ENCODE measurements at places on chromosomes 1 and 21.

- no peak for DNase-seq
These were observed 66.0 kb downstream of the MATN1 start for GRCh38 chr1:30657131-30658013.

- DNase-seq: no peak
These were observed 42.6 kb downstream of the OPTC start for GRCh38 chr1:203536575-203536974.

- DNase-seq: no peak
These were observed 782.1 kb upstream of the TPTE start for GRCh38 chr21:9739240-9739639.

- DNase-seq: no peak
These were observed 200.4 kb downstream of the NRIP1 start for GRCh38 chr21:14864211-14865021.

DNA sequence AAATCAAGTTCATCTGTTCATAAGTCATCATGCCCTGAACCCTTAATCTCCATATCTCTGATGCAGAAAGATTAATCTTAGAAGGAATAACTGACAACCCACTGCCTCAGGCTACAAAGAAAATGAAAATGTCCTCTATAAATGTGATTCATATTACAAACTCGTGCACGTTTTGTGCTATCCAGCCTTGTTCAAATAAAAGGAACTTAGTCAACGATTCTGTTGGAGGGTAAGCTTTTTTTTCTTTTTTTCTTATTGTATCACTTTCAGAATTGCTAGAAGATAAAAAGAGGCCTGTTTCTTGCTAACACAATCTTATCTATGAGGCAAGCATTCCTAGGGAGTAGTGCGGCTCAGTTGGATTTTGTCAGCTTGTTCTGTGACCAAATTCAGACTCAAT lies 228.4 kb downstream of the TM2D1 start:
- DNase-seq: no peak

DNA sequence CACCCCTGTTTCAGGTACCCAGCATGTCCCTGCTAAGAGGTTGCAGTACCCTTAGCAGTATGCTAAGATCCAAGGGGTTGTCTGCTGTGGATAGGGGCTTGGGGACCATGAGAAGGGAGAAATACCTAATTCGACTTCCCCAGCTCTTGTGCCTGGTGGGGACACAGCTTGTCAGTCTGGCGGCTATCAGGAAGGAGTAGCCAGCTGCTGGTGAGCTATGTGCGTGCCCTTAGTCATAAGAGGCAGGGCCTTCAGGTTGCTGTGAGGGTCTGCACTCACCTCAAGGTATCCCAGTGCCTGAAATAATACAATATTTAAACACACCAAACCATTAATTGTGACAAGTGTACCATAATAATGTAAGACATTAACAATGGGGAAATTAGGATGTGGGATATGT lies 205.1 kb upstream of the SGIP1 start:
- no peak for DNase-seq

- DNase-seq: no peak
These were observed 15.0 kb upstream of the IFNGR2 start for GRCh38 chr21:33388188-33388587.

DNA sequence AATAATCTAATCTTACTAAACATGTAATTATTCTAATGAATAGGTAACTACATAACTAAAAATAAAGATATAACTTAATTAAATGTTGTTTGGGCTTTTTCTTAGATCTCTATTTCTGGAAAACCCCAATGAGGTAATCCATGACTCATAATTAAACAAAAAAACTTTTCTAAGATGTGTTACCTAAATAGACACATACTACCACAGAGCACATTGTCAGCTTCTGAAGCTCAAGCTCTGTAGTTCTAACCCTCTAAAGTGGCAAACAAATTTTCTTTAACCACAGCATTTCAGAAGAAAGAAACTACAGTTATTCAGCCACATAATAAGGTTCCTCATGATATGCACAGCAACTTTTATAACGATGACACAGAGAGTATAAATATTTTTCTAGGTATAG lies 4.2 kb downstream of the OR6K3 start:
- DNase-seq: no peak

DNA sequence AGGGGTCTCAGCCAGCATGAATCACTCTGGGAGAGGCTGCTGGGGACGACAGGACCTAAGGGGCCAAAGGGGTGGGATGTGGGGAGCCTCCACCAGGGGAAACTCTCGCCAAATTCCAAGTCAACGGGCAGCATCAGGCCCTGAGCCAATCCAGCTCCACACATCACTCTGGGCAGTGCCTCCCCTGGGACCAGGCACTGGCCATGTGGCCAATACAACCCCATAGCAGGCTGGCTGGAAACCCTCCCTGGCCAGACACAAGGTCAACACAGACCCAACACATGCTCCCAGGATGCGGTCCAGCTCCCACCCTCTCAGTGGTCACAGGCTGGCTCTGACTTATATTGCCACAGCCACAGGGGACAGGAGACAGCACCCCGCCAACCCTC lies 60.0 kb downstream of the MEGF6 start:
- DNase-seq: no peak

GRCh38 chr1:39940980-39941871 lies 13.7 kb upstream of the MFSD2A start:
- no peak for DNase-seq

GRCh38 chr1:77504986-77505385 lies 177.5 kb downstream of the ZZZ3 start:
- no peak for DNase-seq

DNA sequence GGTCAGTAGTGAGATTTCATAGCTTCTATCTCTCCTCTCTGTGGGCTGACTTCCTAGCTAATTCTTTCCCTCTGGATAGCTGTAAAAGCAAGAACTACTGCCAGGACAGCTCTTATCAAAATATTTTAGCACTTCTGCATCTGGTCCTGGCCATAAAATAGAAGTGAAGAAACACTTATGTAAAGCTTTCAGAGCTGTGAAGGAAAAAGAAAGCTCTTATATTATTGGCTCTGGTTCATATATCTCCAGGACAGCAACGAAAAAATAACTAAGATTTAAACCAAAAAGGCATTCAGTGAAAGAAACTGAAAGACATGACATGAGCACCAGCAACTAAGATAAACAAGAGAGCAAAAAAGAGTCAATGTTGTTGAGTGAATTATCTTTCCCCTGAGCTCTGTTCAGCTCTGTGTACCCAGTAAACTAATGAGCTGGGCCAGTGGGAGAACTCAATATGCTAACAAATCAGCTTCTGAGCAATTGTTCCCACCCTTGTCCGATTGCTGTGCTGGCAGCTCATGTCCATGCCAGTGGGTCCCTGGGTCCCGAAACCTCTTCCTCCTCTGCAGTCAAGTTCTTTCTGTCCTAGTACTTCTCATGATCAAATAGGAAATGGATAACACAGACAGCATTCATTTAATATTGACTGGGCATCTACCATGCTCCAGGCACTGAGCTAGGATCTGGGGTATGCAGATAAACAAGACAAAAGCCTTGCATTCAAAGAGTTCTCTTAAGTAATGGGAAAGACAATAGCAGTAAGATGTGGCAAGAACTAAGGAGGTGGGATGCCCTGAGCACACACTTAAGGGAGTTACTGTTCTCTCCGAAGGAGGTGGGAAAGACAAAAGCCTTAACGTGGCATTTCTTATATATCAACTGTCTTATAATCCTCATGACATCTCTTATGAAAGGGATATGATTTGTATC lies 45.3 kb upstream of the MAN1A2 start:
- DNase-seq: no peak

DNA sequence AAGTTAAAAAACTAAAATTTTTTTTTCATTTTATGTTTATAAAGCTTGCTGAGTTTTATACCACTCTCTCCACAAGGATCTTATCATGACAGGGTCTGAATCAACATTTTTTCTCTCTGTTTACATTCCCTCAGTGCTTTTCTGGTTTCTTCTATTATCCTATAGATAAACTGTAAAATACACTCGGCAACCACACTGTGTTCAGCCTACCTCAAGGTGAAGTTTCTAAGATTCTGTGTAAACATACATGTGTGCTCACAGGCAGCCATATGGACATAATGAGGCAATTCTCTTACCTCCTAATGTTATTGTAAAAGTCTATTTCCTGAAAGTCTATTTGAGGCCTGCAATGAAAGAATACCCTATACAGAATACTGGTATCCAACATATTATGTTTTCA lies 114.6 kb downstream of the NTPCR start:
- no peak for DNase-seq

- no peak for DNase-seq
These were observed 138.1 kb downstream of the TPR start for GRCh38 chr1:186236921-186237320.

DNA sequence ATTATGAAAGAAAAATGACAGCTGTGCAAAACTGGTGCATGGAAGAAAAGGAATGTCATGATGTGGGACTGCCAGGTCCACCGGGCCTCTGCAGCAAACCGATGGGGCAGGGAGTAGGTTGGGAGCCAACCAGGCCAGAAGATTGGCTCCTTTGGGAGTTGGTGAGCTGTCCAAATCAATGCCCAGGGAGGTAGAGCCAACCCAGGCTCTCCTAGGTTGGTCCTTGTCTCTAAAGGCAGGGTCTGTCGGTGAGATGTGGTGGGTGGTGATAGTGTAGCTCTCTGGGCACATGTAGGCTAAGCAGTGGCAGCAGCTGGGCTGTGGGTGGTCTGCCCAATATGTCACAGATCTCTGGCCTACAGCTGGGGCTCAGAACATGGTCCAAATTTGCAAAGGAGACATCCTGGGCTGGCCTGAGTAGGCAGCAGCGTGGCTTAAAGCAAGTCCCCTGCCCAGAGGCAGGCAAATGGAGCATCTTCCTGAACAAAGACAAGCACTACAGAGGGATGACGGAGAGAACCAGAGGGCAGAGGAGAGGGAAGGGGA lies 61.2 kb upstream of the PRDX6 start:
- DNase-seq: no peak

GRCh38 chr1:16605532-16606505 lies 7.5 kb downstream of the NBPF1 start:
- DNase-seq: no peak

- no peak for DNase-seq
These were observed 26.5 kb downstream of the GPR137B start for GRCh38 chr1:236168716-236169429.

DNA sequence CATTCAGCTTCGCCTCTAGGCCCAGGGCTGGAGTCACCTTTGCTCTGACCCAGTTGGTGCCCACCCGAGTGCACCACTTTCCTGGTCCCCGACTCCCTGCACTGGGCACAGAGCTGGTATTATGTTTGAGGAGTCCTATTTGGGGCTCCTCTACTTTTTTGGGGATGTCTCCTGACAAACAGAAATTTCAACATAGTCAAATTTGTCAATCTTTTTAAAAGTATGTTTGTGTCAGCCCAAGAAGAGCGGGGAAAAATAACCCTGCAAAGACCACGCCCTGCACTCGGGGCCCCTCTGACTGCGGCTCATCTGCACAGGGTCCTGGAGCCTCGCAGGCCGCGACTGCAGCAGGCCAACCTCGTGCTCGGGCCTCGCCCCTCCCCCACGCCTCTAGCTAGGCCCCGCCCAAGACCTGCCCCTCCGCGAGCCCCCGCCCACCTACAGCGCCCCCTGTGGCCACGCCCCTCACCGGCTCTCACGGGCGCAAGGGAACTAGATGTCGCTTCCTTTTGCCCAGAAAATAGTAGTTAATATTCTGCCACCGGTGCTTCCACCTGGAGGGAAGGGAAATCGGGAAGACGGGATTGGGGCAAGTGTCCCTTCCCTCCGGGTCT lies 11.4 kb downstream of the FAM229A start:
- DNase-seq: peak; percentile 68

DNA sequence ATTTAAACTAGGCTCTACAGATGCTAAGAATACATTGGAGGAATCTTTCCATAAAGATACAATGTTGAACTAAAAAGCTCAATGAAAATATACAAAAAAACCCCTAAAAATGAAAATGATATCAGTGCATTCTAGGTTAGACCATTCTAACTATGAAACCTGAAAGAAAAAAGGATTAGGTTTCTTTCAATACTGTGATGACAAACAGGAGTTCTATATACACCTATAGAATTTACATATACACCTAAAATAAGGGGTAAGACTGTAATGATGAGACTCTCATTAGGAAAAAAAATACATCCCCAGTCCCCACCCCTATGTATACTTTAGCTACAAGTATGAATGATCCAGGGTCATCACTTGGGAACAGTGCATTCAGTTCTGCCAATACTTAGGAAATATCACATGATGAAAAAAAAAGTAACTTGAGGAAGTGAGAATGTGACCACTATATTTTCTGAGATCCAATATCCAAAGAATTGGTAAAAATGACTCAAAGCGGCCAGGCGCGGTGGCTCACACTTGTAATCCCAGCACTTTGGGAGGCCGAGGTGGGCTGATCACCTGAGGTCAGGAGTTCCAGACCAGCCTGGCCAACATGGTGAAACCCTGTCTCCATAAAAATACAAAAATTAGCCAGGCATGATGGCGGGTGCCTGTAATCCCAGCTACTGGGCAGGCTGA lies 26.3 kb downstream of the SELENOF start:
- no peak for DNase-seq

DNA sequence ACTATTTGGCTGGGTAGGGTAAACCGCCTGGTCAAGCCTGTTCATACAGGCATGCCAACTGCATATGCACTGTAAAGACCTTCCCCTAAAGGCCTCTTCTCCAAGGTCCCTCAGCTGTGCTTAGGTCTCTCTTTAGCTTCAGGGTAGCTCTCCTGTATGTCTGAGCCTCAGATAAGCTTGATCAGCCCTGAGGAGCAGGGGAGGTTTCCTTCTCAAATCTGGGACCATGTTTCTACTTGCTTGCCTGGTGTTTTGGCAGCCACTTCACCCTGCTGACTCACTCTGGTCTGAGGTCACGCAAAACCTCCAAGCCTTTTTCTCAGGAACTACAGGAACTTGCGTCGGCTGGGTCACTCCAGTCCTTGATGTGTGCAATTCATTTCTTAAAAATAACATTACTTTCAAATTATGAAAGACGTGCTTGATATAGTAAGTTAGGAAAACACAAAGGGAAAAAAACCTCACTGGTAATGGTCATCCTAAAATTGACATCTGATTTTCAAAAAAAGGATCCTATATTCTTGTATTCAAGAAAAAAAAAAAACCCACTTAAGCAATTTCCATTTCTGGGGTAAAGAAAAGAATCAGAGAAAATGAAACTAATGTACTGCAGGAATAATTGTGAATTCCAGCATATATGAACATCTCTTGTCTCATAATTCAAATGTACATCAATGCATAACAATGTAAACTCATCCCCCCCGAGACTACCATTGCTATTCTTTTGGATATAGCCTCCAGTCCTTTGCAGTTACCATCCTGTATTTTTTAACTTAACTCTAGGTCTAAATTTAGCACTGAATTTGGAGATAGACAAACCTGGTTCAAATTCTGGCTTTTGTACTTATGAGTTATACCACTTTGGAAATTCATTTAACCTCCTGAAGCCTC lies 24.8 kb upstream of the RNF19B start:
- peak; percentile 41 for DNase-seq

DNA sequence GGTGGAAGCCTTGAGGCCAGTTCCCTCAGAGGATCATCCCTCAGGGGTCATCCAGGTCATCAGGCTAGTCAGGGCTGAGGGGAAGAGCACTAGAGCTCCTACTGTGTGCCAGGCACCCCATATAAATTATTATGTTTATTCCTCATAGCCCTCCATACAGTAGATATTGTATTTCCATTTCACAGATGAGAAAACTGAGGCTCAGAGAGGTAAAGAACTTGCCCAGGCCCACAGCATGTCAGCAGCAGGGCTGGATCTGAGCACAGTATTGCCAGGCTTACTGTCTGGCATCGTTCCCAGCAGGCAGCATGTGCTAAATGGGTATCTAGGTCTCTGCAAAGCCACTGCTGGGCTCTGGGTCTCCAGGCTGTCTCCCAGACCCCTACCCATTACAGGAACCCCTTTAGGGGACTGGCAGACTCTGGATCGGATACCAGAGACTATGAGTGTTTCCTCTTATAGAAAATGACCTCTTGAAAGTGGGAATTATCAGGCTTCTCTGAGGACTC lies 153.3 kb downstream of the PTPRU start:
- no peak for DNase-seq

GRCh38 chr1:192949783-192950182 lies 109.4 kb downstream of the UCHL5 start:
- no peak for DNase-seq
